Kasumi-1 (cell line): ENCODE measurements at places on chromosomes 13 and 19.
A peak's percentile ranks its signal among the peaks of the same experiment; 100 is the strongest.

- DNase-seq, result no peak
Observed at GRCh38 chr19:48470856-48471255, 1.7 kb downstream of the CYTH2 start.

DNA sequence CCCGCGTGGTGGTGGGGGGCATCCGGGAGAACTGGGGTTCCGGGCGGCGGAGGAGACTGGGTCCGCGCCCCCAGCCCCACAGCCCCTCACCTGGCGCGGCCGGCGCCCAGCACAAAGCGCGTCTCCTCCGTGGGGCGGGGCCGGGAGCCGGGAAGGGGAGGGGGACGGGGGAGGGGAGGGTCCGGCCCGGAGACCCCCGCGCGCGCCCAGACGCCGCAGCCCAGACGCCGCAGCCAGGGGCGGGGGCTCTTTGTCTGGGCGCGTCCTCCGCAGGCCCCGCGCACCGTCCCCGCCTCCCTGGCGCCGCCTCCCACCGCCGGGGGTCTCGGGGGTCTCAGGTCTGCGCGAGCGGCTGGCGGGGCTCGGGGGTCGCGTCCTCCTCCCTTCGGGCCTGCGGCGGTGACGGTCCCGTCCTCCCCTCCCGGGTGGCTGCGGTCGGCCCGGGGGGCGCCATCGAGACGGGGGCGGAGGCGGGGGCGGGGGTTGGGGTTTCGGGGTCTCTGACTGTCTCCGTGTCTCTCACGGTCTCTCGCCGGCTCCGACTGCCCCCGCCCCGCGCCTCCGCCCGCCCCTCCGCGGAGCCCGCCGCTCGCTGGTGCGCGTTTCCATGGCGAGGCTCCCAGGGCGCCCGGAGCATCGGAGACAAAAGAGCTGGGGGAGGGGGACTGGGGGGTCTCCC, at the start of gene PLPPR3:
Gene PLPPR3, minus strand, starts transcription at position 131 of the 679 bp plus-strand sequence. CDS start 396 bp downstream, outside the sequence.
- peak; percentile 29 for DNase-seq

DNA sequence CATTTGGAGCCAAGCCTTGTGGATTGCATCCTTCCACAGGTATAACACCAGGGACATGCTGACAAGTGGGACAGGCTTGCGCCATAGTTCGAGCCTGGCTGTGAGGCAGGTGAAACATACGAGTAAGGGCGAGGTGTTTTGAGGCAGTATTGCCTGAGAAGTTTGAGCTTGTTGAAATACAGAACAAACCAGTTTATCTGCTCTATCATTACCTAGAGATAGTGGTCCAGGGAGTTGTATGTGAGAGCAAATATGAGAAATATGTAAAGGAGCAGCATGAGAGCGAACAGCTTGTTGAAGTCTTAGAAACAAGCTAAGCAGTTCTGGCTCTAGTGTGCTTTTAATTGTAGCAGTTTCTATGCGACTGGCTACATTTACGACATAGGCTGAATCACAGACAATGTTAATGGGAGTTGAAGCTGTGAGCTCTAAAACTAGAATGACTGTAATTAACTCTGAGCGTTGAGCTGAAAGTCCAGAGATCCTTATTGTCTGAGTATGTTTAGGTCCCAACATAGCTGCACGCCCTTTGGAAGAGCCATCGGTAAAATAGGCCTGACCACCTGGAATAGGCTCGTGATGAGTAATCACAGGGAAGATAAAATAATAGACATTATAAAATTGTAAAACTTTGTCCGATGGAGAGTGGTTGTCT, 8.2 kb downstream of the ZNF439 start:
- no peak for DNase-seq

DNA sequence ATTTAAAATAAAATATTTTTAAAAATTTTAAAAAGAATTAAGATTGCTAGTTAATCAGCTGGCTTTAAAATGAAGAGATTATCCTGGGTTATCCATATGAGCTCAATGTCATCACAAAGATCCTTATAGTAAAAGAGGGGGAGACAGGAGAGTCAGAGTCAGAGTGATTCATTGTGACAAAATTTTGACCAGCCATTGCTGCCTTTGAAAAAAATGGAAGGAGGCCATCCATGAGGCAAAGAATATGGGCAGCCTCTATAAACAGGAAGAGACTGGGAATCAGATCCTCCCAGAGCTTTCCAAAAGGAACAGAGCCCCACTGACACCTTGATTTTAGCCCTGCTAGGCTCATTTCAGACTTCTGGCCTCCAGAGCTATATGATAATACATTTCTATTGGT, 9.3 kb upstream of the RUBCNL start:
- no peak for DNase-seq

DNA sequence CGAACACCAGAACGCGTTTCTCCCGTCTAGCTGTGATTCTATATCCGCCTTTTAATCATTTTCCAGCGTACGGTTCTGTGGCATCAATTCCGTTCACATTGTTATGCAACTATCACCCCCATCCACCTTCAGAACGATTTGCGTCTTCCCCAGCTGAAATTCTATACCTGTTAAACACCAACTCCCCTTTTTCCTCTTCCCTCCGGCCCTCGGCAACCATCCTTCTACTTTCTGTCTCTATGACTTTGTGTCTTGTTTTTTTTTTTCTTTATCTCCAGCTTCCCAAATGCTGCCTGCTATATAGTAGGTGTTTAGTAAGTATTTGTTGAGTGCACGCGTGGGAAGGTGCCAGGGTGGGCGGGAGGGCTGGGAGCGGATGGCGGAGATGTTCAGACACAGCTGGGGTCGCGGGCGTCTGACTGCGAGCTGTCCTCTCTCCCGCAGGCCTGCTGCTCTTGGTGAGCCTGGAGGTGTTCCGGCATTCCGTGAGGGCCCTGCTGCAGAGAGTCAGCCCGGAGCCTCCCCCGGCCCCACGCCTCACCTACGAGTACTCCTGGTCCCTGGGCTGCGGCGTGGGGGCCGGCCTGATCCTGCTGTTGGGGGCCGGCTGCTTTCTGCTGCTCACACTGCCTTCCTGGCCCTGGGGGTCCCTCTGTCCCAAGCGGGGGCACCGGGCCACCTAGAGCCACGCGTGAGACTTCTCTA, 20.2 kb downstream of the CACNG6 start:
- no peak for DNase-seq

- DNase-seq, result no peak
Observed at GRCh38 chr13:33992881-33993336, 175.0 kb downstream of the RFC3 start.

DNA sequence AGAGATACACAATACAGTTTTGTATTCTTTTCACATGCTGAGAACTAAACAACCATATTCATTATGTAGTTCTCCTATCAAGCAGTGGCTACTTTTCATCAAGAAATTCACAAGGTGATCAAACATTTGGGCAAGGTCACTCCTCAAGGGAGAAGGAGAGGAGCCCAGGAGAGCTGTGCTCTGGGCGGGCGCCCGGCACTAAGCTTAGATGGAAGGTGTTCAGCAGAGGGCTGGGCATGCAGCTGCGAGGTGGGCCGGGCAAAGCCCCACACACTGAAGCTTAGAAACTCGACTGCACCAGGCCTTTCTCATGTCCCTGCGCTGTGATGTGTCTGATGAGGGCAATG, 30.4 kb upstream of the SPACA7 start:
- DNase-seq, result no peak

DNA sequence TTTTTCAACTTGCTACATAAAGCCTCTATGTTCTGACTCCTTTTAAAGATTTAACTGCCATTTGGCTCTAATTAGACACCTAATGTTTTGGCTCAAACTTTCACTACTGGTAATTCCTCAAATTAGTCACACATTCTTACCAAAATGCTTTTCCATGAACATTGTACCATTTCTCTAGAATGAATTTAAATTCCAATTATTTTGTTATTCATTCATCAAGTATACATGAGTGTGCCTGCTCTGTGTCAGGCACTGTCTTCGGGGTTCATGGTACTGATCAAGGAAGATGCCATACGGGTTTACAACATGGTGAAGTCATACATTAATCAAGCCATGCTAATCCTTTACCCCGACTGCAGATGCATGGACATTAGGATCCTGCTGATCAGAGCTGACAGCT, 69.1 kb upstream of the POSTN start:
- no peak for DNase-seq

DNA sequence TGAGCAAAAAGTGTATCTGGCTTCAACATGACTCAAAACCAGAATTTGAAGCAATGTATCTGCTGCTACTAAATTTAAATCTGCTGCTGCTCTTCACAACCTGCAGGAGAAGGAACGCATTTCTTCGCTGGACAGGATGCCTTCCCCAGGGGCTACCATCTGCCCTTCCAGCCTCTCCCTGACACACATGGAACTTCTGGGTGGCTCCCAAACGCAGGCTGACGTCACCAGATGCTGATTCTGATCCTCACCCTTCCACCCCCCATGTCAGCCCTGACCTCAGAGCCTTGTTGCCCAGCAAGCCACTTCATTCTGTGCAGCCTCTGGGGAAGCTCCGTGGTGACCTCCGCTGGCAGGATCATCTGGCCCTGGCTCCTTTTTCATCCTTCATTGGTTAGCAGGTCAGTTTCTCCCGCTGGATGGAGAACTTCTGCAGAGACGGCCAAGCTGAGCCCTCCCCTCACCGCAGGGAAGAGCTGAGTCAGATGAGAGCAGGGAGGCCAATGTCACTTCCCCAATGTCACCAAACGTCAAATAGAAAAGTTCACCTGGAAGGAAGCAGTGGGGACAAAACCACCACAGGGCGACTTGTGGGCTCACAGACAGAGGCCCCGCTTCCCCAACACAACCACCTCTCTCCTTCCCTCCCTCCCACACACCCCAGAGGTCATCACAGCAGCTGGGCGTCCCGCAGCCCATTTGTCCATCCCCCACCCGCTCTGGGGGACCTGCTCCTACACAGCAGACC, 14.0 kb upstream of the RAB20 start:
- DNase-seq, result peak; percentile 43

- DNase-seq, result peak; percentile 9
Observed at GRCh38 chr13:45925151-45925550, 73.6 kb upstream of the SIAH3 start.

GRCh38 chr13:95258098-95258497, 43.2 kb downstream of the ABCC4 start:
- no peak for DNase-seq

DNA sequence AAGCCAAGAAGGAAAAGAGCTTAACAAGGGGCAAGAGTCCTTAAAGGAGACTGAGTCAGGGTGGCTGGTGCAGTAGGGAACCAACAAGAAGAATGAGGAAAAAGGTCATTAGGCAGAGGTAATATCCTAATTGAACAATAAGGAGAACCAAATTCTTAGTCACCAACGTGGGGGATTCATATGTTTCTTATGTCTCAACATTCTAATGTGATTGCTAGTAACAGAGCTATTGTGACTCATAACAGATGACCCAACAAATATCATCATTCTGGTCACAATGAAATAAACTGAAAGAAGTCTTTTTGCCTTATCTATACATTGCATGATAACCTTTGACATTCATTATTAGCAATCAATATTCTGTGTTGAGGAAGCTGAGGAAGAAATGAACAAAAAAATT, 101.6 kb downstream of the RAP2A start:
- DNase-seq, result no peak

- no peak for DNase-seq
Observed at GRCh38 chr19:33407140-33407551, 33.6 kb downstream of the CEBPG start.

- DNase-seq, result peak; percentile 5
Observed at GRCh38 chr13:79671420-79671819, 190.5 kb downstream of the NDFIP2 start.

- peak; percentile 13 for DNase-seq
Observed at GRCh38 chr13:20513466-20513995, 12.1 kb downstream of the CRYL1 start.

- peak; percentile 47 for DNase-seq
Observed at GRCh38 chr19:41264581-41265394, 616 bp downstream of the HNRNPUL1 start.

- no peak for DNase-seq
Observed at GRCh38 chr13:33069365-33069764, 53.1 kb downstream of the KL start.

DNA sequence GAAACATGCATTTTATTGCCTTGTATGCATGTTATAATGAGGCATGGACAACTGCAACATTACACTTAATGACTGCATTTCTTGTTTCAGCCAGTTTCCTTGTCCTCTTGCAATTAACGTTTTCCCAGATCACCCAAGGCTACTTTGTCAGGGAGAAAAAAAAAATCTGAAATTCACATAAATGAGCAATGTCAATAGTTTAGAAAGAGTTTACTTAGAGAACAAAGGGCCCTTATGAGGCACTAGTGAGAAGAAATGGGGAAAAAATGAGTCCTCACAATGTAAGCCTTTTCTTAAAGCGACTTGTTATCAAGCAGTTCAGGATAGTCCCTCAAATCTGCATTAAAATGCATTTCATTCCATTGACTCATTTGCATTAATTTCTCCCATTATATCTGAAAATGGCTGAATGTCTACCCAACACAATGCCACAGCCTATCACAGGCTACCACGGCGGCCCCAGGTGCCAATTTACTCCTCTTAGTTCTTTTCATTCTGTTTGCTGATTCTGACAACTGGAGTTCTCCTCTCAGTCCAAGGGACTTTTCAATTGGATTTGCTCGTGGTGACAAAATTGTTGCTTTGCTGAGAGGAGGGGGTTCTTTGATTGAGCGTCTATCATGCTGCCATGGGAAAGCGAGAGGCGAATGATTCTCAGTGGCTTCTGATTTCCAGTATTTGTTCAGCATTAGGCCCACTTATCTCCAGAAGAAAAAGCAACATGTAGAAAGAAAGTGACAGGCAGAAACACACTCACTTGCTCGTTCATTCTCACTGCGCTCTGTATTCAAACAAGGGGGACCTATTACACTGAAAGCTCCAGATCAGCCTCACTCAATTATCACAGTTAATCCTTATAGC, 107.1 kb downstream of the DACH1 start:
- DNase-seq, result no peak

GRCh38 chr13:36981156-36981743, 17.9 kb downstream of the ALG5 start:
- DNase-seq, result peak; percentile 62

DNA sequence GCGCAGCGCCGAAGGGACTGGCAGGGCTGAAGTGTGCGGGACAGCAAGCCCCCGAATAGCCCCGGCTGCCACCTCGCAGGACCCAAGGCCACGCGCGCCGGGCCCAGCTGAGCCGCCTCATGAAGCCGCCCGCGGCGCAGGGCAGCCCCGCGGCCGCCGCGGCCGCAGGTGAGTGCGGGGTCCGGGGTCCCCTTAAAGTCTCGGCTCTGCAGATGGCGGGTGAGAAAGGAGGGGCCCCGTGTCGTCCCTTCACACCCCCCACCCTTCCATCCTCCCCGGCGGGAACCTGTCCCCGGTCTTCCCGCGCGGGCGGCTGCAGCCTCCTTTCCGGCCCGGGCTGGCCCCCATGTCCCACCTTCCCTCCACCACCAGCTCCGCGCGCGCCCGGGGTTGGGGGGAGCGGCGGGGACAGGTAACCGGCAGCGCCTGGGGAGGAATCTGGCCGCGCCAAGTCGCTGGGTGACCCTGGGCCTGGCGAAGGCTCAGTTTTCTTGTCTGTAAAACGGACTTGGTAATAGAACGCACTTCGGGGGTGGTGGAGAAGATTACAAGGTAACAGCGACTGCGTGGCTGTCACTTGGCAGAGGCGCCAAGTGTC, 338 bp downstream of the RGCC start:
- DNase-seq, result no peak
